ENCODE measurements at places on chromosomes 2 and 18.

- no peak for DNase-seq
Observed at GRCh38 chr2:214807653-214808052, 1.8 kb downstream of the BARD1 start.

GRCh38 chr2:231613331-231613662 is 20.6 kb downstream of the TEX44 start:
- DNase-seq, result no peak

DNA sequence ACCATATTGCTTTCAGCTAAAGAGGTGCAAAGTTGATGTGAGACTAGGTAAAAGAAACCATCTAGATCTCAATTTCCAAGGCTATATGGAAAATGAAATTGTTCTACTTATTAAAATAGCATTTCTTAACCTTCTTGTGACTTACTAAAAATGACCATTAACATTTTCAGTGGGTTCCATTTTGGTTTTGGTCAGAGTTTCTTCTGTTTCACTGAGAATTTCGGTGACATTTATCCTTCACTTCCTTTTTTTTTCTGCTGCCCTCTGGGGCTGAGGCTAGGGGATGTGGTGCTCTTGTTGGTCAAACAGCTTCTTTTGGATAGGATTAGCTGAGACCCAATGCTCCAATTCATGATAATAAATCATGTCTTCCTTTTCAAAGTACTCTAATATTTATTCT is 44.3 kb upstream of the REL start:
- no peak for DNase-seq

DNA sequence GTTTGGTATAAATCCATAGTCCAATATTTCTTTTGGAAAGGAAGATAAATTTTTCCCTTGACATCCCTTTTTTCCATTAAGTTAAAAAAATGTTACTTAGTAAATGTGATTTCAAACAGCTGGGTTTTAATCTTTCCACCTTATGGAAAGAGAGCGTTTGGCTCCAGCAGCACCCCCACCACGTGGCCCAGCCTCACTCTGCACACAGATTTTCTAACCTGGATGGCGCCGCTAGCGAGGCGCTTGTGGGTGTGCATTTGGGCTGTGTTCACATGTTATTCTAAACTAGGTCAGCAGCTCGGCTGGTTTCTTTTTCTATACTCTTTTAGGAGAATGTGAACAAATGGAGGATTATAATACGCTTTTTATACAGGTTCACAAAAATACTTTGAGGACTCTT is 218.0 kb downstream of the LDLRAD4 start:
- DNase-seq, result no peak

DNA sequence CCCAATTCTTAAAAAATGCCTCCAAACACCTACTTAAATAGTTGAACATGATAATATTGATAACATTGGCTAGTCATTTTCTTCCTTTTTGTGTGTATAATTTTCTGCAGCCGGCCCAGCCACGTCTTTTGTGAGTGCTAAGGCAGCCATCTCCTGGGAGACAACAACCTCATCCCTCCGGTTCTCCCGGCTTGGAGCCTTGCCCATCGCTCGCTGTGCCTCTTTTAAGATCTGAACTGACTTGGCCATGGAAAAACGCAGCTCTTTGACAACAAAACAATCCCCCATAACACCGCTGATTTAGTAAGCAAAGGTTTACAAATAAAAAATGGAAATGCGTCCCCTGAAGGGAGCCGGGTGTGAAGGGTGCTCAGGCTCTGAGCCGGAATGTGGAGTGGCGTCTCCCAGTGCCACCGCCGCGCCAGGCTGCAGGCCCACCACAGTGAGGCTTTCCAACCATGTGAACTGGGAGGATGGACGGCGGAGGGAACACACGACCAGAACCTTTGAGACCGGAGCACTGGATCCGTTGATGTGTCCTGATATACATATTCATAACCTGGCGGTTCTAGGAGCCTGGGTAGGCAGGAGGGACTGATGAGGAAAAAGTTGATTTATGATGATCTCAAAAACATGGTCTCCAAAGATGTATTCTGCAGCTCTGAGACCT is 87.4 kb downstream of the SMIM21 start:
- DNase-seq, result no peak

DNA sequence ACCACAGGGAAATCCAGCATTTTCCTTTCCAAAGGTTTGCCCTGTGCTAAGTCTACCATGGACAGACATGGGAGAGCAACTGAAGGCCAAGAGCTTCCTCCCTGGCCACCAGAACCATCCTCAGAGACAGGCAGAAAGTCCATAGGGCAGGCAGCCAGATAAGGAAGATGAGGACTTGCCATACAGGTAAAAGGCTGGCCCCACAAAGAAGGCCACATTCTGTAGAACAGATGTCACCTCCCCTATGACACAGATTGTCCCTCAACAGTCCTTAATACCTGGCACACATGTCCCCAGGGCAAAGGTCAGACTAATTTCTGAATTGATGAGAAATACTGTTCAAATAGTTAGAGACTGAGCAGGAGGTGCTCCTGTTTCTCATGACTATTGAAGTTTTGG is 52.0 kb downstream of the FECH start:
- no peak for DNase-seq

GRCh38 chr2:191500566-191500883 is 177.4 kb upstream of the NABP1 start:
- no peak for DNase-seq

- no peak for DNase-seq
Observed at GRCh38 chr2:69097148-69097610, 84.2 kb downstream of the ANTXR1 start.

GRCh38 chr18:10912790-10913545 is 236.4 kb downstream of the PIEZO2 start:
- DNase-seq, result peak; percentile 61

DNA sequence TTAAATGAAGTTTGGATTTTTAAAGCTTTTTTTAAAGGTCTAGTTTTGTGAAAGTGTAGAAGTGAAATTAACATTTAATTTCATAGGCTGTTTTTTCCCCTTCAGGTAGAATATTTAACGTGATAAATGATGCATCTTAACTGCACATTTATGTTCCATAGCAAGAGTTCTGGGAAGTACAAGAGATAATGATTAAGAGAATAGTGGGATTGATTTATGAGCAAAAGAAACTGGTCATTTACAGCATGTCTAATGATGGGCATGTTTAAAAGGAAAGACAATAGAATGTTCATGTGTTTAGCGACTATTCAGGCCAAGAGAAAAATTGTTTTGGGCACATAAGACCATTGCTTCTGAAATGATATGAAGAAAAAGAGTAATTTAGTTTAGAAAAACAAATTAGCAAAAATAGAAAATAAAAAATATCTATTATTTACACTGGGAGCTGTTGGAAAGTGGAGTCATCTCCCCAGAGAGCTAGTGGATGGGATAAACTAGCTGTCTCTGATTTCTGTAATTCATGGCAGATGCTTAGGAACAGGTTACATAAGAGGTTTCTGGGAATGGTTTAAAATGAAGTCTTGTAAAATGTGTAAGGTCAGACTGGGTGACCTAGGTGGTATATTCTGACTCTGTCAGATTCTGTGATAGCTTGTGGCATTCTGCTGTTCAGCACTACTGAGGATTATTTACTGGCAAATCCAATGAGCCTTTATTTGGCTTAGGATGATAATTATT is 60.7 kb downstream of the WDR7 start:
- no peak for DNase-seq

DNA sequence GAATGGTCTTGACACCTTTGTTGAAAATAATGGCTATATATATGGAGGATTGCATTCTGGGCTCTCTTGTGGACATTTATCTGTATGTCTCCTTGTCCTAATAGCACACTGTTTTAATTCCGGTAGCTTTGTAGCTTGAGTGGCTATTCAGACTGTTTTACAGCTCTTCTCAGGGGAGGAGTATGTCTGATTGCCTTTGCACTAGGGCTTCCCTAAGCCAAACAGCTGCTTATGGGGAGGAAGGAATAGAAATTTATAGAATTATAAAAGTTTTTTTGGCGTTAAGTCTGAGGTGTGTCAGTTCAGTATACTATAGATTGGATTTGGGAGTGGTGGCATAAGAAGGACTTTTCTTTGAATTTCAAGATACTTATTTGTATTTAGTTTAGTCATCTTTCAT is 12.6 kb downstream of the SEH1L start:
- no peak for DNase-seq

DNA sequence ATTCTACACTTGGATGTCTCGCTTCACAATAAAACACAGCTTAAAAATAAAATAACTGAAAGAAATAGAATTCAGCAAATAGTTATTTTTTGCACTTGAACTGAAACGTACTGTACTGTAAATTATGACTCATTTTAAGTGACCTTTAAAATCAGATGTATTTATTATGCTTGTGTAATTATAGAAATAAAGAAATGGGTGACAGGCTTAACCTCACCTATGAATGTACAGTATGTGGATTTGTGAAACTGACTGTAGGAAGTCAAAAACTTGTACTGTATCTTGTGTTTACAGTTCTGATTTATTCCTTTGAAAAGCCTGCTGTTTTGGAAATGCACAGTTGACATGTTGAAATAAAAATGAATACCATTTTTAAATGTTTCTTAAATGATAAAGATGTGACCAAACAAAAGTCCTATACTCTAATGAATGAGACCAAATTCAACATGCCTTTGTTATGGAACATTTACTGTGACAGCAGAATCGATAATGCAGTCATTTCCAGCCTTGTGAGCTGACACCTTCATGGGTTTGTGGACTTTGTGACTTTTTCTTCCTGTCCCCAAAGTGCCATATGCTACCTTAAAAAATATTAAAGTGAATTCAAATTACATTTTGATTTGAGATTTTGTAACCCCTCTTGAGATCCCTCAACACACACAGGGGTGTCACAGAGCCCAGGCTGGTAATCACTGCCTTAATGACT is 32.7 kb downstream of the NEMP2 start:
- DNase-seq, result no peak

DNA sequence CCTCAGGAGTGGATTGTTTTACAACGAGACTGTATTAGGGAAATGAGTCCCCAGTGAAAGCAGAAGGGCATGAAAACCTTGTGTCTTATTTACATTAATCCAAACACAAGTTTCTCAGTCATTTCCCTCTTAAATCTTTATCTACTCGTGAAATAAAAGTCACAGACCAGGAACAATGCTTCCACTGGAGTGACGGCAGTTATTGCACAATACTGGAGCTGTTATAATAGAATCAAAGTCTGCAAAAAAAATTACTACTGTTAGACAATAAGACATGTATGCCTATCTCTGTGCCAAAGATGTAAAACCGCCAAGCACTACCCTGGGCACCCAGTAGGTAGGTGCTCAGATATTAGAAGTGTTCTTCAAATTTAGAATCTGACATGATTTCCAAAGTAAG is 375.5 kb downstream of the ZNF521 start:
- DNase-seq, result no peak

DNA sequence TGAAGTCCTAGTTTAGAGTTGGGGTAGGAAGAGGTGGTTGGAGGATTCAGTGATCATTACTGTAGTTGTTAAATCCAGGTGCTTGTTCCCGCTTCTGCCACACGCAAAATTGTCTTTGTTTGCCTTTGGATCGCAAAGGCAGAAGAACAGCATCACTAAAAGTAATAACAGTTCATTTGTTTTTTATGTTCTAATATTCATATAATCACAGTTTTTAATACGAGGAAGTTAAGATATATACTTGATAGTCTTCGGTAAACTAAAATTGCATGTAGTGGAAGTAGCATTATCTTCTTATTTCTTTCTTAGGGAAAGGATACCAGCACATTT is 365 bp downstream of the NDUFB3 start:
- no peak for DNase-seq

DNA sequence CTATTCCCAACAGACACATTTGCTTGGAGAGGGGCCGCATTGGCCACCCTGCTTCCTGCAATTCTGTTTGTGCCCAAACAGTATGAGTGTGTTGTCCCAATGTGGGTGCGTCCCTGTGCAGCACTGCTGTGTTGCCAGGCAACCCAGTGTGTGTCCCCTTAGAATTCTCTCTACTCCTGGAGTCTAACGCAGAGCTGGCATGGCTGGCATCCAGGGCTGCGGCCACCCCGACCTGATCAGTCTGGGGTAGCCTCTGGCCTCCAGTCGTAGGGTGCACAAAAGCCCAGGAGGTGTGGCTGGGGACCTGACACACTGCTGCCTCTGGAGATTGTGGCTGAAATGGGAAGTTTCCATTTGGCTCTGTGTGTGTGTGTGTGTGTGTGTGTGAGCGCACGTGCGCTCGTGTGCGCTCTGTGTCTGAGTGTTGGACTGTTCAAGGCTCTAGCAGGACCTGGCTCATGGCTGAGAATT is 48.0 kb downstream of the TEX44 start:
- DNase-seq, result no peak

- DNase-seq, result no peak
Observed at GRCh38 chr2:224427471-224427870, 25.6 kb upstream of the FAM124B start.

DNA sequence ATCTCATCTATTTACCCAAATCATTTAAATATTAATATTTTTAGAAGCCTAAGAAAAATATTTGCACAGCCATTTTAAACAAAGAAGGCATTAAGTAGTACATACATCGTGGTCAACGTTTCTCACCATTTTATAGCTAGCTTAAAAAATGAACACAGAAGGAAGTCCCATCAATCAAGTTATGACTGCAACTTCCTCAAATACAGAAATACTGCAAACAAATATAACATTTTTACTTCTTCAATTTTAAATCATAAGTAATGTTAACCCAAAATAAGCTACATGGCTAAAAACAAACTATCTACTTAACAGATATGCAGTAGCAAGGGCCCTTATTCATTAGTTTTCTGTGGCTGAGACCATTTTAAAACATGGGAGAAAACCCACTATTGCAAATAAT is 30.6 kb downstream of the ITSN2 start:
- DNase-seq, result no peak

DNA sequence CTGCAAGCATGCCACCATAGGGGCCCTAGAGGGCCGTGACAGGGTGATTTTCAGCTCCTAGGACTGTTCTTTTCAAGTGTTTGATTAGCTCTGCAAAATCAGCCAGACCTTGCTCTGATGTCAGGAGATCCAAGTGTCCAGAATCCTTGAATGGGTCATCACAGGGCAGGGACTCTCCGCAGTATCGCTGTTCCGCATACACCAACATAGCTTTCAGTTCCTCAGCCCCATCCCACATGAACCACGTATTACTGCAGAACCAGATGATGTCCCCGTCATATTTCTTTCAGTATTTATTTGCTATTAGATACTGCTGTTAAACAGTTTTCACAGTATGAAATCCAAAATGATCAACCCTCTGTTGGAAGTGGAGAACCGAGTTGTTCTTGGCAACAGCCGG is 46.6 kb upstream of the RFX8 start:
- no peak for DNase-seq

GRCh38 chr2:156385242-156385641 is 50.9 kb upstream of the GPD2 start:
- DNase-seq, result no peak

DNA sequence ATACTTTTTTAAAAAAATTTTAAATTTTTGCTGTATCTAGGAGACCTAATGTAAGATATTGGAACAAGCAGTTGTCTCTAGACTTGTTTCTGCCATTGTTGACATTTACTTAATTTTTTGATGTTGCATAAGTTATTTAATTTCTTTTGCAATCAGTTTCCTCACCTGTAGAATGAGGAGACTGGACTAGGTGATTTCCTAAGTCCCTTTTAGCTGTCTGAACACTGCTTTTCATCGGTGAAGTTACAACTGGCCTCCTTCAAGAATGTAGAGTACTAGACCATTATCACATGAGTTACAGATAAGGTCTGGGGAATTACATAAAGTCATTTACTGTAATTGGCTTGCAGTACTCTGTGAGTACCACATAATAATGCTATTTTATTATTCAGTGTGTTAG is 147.6 kb downstream of the LTBP1 start:
- no peak for DNase-seq

- no peak for DNase-seq
Observed at GRCh38 chr2:136468799-136469369, 296.5 kb upstream of the THSD7B start.

- DNase-seq, result no peak
Observed at GRCh38 chr2:146040051-146040450, 1520.1 kb upstream of the ZEB2 start.

Data from RCC 7860 (cell line).